NCI-H1105 treated with DMSO at 0.1 percent for 48 hours (cell line): ENCODE measurements at places on chromosomes 1 and 21.

DNA sequence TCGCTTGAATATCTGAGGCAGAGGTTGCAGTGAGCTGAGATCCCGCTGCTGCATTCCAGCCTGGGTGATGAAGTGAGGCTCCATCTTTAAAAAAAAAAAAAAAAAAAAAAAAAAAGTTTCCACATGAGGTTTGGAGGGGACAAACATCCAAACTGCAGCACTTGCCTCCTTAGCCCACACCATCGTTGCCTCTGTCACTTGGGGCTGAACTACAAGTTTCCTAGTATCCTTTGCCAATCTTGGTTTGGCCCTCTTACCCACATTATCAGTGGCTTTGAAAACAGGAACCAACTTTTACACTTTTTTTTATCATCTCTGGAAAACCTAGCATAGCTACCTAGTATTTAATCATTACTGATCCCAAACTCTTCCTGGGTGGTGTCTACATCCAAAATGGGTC, 59.2 kb downstream of the CLSTN1 start:
- DNase-seq: no peak

DNA sequence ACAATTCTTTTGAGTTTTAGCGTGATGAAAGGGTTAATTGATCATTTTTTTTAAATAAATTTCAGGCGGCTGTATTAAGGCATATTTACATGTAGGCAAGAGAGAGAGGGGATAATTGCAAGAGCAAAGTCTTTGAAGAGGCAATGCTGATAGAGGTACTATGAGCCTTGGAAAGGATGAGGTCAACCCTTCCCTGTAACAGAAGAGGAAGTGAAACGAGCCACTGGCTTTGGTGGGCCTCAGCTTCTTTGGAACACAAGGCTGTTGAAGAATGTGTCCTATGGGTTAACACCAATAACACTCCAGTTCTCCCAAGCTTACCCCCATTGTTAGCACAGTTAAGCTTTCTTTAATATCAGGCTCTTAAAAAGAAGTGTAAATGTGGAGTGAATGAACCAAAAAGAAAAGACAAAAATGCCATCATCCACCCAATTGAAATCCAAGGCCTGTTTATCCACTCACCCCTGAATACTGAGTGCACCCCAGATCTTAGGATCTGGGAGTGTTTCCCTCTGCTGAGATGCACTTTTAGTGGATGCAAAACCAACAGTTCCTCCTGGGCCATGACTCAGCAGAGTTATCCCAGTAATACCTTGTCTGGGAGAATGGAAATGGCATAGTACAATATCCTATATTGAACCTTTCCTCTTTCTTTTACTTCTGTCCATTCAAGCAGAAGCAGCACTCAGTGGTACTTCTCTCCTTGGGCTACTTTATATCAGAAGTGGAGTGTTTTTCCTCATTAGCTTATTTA, 216.4 kb downstream of the SLC44A5 start:
- DNase-seq: no peak

DNA sequence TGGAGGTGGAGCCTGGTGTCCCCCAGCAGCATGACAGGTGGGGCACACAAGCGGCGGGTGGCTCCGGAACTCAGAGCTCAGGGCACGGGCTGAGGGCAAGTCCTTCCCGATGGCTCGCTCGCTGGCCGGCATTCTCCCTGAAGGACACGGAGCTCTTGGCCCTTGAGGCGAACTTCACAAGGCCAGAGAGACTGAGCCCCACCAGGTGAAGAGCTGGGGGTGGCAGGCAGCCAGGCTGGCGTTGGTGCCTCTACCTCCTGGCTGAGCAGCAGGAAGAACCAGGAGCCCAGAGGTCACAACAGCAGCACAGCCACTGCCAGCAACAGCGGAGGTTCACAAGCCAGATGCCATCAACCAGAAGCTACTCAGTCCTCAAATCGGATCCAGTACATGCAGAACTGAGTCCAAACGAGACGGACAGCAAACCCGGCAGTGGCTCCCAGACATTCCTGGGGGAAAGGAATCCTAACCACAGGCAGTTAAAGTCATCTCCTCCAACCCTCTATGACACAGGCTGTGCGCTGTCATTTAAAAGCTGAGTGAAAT, 54.1 kb downstream of the NPHP4 start:
- DNase-seq: no peak

DNA sequence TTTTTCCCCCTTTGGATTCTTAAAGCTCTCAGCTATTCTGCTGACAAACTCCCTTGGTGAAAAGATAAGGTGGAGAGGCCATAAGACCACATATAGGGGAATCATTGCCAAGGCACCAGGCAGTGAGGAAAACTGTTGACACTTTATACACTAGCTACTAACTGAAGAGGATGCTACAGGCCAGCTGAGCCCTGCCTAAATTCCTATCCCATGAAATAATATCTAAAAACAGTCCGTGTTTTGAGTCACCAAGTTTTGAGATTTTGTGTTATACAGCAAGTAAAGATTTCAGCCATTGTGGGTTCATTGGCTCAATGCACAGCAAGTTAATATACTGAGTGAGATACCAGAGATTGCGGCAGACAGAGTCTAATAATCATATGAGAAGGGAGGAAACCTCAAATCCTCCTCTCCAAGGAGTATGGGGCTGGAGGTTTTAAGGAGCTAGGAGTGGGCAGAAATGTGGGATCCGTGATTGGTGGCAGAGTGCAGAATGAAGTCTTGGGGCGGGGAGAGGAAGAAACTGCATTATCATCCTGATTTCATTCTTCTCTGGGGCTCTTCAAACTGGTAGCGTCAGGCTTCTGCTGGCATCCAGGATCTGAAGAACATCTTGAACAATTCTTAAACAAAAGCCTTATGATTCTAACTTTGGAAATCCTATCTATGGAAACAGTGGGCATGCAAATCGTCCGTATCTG, 9.2 kb downstream of the CLDN8 start:
- DNase-seq: no peak

DNA sequence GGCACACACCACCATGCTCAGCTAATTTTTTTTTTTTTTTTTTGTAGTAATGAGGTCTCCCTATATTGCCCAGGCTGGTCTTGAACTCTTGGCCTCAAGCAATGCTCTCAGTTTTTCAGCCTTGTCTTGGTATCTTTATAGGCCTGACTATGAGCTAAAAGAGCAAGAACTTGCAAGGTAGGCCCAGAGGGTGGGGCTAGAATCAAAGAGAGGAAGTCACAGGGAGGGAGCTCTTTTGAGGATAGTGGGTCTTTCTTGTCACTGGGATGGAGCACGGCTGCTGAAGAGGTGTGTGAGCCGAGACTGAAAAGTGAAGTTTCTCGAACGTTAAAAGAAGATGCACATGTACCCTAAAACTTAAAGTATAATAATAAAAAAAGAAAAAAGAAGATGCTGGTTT, 260.0 kb upstream of the BEND5 start:
- DNase-seq: no peak
